ENCODE measurements at places on chromosomes 2 and 18.
A peak's percentile ranks its signal among the peaks of the same experiment; 100 is the strongest.

- peak; percentile 64 for DNase-seq
These were observed 529 bp downstream of the SEMA4C start for GRCh38 chr2:96869281-96869821.

DNA sequence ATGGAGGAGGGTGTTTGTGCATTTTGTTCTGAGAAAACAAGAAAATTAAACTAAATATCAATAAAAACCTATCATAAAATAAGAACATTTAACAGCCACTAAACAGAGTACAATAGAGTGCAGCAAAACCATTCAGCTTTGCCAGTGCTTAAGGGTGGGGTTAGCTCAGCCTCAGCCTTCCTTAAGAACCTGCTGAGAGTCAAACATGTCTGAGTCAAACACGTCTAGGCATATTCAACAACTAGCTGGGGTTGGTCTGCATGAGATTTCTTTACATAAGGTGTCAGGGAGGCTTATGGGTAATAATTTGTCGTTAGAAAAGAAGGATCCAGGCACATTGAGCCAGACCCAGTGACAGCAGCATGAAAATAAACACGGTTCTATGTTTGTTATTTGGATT, 298.2 kb downstream of the SP3 start:
- no peak for DNase-seq

DNA sequence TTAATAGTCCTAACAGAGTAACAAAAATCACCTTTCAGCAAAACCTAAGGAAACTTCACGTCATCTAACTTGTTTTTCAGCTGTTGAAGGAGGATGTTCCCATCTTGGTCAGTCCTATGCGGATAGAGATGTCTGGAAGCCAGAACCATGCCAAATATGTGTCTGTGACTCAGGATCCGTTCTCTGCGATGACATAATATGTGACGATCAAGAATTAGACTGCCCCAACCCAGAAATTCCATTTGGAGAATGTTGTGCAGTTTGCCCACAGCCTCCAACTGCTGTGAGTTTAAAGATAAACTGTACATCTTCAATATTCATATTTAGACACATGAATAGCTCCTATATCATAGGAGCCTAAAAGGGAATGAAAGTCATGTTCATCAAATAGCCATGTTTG, 10.5 kb downstream of the COL3A1 start:
- no peak for DNase-seq

DNA sequence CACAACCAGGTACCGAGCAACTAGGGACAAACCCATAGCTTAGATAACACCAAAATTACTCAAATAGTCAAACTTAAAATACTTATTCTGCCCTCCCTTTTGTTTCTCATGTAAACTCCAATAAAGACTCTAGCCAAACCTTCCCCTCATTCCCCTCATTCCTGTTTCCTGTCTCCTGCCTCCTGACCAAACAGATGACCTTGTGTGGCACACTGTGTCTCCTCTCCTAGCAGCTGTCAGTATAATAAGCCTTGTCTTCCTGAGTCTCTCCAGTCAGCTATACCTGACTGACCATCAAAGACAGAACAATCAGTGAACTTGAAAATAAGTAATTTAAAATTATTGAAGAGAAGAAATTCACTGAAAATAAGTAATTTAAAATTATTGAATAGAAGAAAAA, 14.3 kb downstream of the SULT1C4 start:
- no peak for DNase-seq

- no peak for DNase-seq
These were observed 5.7 kb downstream of the CYP26B1 start for GRCh38 chr2:72141881-72142451.

DNA sequence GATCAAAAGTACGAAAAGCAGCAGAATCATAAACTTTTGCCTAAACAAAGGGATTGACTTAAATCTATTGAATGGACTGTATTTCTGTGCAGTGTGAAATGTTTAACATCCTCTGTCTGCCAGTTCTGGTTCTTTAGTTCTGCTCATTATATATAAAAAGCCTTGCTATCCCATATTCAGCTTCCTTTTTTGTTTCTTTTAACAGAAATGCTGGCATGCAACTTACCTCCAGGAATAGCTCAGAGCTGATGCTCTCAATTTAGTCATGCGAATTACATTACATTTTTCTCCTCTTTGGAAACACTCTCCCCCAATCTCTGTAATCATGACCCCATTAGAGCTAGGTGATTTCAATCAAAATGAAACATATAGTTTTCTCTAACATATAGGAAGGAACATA, 73.6 kb downstream of the SPHKAP start:
- no peak for DNase-seq

- no peak for DNase-seq
These were observed 634.2 kb upstream of the TMEFF2 start for GRCh38 chr2:192828947-192829346.

GRCh38 chr2:223865124-223865523, 27.7 kb upstream of the AP1S3 start:
- DNase-seq = no peak

- DNase-seq = no peak
These were observed 103.7 kb upstream of the NABP1 start for GRCh38 chr2:191574232-191574631.

DNA sequence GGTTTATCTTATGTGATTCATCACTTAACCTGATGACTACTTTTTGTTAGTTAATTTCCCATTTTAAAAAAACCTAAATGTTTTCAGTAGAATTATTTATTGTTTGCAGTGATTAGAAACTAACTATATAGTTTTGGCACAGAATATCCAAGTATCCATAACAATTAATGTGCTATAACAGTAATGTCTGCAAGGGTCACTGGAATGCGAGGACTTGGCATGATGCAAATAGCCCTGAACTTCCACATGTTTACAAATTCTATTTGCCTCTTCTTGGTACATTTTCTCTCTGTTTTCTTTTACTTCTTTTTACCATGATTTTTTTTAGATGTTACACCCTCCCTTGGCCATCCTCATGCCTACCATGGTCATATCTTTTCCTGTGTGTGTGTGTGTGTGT, 49.3 kb upstream of the GALNT3 start:
- no peak for DNase-seq

- DNase-seq = no peak
These were observed 34.7 kb upstream of the MARCHF7 start for GRCh38 chr2:159677654-159678053.

GRCh38 chr18:44508474-44508873, 172.2 kb upstream of the SETBP1 start:
- peak; percentile 18 for DNase-seq

DNA sequence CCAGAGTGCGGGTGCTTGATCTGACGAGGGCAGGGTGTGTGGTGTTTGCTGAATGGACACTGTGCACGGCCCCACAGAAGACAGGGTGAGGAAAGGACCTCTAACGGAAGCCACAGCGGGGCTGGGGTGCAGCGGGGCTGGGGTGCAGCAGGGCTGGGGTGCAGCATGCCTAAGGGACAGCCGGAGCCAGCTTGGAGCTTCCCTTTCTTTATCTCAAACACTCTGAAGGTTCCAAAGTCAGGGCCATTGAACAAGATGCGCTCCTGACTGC, 35.0 kb downstream of the PXDN start:
- no peak for DNase-seq

GRCh38 chr18:79374408-79375171, 21.1 kb upstream of the NFATC1 start:
- DNase-seq = peak; percentile 11

GRCh38 chr18:45255197-45255890, 359.9 kb upstream of the SLC14A2 start:
- DNase-seq = no peak

DNA sequence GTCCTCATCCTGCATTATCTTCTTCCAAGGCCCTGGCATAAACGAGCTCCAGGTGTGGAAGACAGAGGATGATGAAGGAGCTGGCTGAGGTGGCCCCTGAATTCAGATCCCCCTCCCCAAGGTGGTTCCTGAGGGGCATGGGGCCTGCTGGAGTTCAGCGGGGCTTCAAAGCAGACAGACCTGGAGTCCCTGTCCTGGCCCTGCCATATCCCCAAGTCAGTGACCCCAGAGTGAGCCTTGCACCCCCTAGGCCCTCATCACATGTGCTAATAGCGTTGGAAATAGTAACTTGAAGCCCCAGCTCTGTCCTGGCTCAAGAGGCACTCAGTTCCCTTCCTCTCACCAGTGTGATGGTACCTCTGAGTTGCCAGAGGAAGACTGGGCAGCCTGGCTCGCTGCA, 172.9 kb downstream of the GALNT1 start:
- DNase-seq = no peak

- DNase-seq = no peak
These were observed 123.0 kb upstream of the SERPINE2 start for GRCh38 chr2:224162122-224162521.

GRCh38 chr2:46650556-46651001, 171.2 kb downstream of the TMEM247 start:
- DNase-seq = peak; percentile 91

DNA sequence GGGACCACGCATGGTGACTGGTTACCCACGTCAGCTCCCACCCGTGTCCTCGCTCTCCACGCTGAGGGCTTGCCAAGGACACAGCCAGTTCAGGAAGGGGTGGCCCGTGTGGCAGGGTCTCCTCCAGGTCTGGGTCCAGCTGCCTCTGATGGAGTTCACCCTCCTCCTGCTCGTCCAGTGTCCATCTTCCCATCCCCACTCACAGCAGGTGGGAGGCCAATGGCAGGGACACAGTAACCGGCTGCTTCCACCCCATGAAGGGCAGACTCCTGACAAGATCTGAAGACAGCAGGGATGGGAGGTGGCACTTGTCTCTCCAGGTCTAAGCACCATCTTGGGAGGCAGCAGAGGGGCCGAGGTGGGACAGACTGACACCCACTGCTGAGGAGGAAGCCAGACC, 106.4 kb downstream of the NDUFA10 start:
- DNase-seq = peak; percentile 7

DNA sequence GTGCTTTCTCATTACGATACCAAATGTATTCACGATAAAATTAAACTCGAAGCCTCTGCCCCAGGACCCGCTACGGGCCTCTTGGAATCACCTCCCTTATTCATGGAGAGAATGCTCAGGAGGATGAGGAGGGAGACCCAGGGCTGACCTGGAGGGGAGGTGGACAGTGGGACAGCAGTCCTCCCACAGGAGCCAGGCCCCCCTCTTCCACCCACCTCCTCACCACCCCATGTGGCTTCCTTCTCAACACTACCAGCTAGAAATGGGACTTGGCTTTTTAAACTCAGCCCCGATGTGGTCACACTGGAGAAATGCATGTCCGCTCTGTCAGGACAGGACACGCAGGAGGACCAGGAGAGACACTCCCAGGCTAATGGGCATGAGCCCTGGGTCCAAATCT, 147.9 kb upstream of the ID2 start:
- no peak for DNase-seq

GRCh38 chr18:64707052-64707451, 558.2 kb upstream of the LINC00305 start:
- DNase-seq = no peak

GRCh38 chr18:13235981-13236380, 17.4 kb downstream of the LDLRAD4 start:
- peak; percentile 53 for DNase-seq

DNA sequence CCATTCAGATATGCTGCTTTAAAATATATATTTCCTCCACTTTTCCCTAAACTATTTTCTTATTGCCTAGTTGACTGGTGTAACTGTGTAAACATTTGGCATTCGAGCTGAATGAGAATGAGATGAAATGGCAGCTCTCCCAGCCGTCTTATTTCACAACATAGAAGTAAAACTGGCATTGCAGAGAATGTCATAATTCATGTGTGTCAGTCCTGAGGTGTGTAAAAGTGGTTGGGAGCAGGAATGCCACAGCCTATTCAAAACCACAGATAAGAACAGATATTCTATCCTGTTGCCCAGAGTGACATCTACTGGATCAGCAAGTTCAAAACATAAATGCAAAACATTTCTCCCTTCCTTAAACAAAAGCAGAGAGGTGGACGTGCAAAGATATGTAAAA, 565.5 kb upstream of the CHAC2 start:
- no peak for DNase-seq

DNA sequence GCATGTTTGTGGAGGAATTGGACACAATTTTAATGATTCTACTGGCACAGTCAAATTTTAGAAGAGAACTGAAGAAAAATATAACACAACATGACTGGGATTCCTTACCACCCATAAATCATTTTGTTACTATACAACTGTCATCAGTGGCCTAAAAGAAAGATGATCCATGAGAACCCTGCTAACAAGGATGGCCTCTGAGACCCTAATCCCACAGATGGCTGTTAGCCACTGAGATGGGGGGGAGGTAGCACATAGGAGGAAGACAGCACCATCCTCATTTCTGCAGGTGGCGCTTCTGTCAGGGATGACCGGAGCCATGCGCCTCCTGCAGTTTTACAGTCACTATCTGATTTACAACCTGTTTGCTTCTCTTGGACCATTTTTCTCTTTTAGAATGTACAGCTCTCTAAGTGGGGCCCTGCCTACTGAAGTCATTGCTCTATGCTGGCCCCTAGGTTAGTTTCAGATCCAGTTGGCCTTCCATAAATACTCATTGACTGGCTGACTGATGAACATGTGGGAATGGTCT, 279.8 kb downstream of the NAPG start:
- no peak for DNase-seq

- peak; percentile 64 for DNase-seq
These were observed 56.5 kb downstream of the EMX1 start for GRCh38 chr2:72973566-72974435.

Data from testis (tissue), 5 donors.